ENCODE measurements at places on chromosomes 4 and X. TPM values are rescaled to one million over a fixed set of nuclear protein-coding genes. Genes with fewer than 3 reads are reported as not detected.

DNA sequence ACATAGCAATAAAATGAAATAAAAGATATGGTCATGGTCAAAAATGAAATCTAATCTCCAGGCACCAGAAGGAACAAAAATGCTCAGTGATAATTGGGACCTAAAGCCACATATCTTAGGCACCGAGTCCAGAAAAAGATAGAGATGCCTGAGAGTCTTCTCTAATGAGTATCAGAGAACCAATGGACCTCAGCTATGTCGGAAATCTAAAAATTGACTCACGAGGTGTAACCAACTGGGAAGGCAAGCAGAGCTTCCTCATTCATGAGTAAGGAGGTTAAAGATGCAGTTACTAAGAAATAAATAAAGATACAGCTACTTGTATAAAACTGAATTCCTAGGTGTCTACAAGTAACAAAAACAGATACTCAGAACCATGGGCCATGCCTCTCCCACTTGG is 72.1 kb downstream of the KLHL34 start:
- H3K27ac ChIP-seq: no peak overlapping the region
- H3K4me3 ChIP-seq: no peak overlapping the region
- H3K4me1 ChIP-seq: no peaks in the 10 kb centered on the region
- H3K36me3 ChIP-seq: no peaks in the 10 kb centered on the region
- H3K27me3 ChIP-seq: no peaks in the 10 kb centered on the region

GRCh38 chr4:38076153-38076669 is 116.0 kb downstream of the PTTG2 start:
- H3K36me3 ChIP-seq: no peaks in the 10 kb centered on the region
- DNase-seq: no peak
- no peak overlapping the region for H3K4me3 ChIP-seq
- no peaks in the 10 kb centered on the region for H3K27me3 ChIP-seq

DNA sequence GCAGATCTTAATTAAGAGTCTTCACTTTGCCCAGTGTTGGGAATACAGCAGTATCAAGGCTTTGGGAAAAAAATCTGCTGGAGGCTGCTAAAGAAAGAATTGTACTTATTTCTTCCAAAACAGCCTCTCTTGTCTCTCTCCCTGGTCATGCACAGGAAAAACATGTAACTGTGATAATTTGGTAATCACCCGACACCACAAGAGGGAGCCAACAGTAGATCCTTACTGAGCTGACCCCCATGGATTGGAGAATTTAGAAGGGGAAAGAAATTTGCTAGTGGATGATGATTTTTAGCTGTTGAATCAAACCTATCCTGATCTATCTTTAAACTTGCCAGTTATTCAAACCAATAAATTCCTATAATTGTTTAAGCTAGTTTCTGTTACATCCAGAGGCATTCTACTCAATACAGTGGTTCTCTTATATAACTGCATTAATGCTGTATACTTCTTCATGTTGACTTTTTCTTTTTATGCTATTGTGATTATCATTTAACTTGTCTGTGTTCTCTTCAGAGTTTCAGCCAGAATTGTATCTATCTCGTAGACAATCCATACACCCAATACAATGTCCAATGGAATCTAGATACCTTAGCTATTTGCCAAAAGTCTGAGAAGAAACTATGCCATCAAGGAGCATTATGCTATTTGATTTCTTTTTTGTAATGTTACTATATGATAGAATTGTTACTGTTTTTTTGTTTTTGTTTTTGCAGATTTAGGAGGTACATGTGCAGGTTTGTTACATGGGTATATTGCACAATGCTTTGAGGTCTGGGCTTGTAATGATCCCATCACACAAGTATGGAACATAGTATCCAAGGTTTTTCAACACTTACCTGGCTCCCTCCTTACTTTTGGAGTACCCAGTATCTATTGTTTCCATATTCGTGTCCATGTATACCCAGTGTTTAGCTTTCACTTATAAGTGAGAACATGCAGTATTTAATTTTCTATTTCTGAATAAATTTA is 31.3 kb upstream of the ARHGEF38 start:
- DNase-seq: peak; percentile 78
- H3K4me3 ChIP-seq: no peak overlapping the region
- H3K27me3 ChIP-seq: no peaks in the 10 kb centered on the region
- no peaks in the 10 kb centered on the region for H3K4me1 ChIP-seq
- no peak overlapping the region for H3K27ac ChIP-seq
- H3K36me3 ChIP-seq: no peaks in the 10 kb centered on the region

- DNase-seq: no peak
- no peaks in the 10 kb centered on the region for H3K4me1 ChIP-seq
- no peaks in the 10 kb centered on the region for H3K36me3 ChIP-seq
- no peak overlapping the region for H3K4me3 ChIP-seq
These were observed 28.5 kb upstream of the TSR2 start for GRCh38 chrX:54411732-54412131.

GRCh38 chr4:36427696-36428095 is 146.3 kb downstream of the DTHD1 start:
- H3K36me3 ChIP-seq: no peaks in the 10 kb centered on the region
- no peaks in the 10 kb centered on the region for H3K4me1 ChIP-seq
- no peak overlapping the region for H3K4me3 ChIP-seq

Gene USP17L28
- not detected for polyA plus RNA-seq

DNA sequence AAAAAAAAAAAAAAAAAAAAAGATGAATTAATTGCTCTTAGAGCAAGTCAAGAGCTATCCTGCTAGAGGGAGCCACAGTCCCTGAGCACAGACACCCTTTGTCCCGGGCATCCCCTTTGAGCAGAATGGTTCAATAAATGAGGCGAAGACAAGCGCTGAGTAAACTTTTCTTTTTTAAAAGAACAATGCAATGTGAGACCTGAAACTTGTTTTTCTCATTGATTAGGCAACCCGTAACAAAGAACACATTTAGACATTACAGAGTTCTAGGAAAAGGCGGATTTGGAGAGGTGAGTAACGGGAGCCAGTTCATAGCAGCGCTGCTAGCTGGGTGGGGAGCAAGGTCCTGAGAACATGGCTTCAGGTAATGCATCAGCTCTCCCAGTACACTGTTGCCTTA is 46.1 kb downstream of the GRK4 start:
- no peak for DNase-seq
- no peak overlapping the region for H3K27ac ChIP-seq
- no peaks in the 10 kb centered on the region for H3K36me3 ChIP-seq
- no peaks in the 10 kb centered on the region for H3K27me3 ChIP-seq
- no peak overlapping the region for H3K4me3 ChIP-seq
- H3K4me1 ChIP-seq: no peaks in the 10 kb centered on the region
